ENCODE measurements at places on chromosomes 6 and 20.

DNA sequence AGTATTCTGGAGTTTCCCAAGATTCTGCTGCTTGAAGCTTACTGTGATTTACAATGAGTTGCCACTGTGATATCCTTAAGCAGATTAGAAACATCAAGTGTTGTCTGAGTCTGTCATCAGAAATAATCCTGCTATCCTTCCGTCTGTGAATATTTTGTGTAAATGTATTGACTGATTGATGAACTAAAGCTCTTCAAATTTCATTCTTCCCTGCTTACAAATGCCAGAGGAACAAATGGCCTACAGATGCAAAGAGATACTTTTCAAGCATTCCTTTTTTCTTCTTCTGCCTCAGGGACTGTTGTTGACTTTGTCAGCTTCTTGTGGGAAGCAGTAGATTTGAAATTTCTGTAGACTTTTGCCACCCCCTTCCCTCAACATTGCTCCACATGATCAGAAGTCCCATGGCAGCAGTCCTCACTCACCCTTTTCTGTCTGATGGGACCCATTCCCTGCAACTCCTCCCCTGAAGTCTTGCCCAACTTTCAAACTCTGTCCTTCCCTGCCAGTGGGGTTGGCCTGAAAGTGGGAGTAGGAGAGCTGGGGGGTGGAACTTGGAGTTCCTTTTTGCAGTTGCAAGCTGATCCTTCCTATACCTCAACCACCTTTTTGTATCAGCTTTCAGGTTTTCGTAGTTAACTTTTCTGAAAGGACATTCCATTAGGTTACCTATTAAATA lies 38.5 kb upstream of the MLIP start:
- DNase-seq, result no peak

GRCh38 chr6:6972456-6972855 lies 135.3 kb upstream of the RREB1 start:
- DNase-seq, result no peak

GRCh38 chr6:17397764-17398194 lies 4.4 kb downstream of the CAP2 start:
- no peak for DNase-seq

DNA sequence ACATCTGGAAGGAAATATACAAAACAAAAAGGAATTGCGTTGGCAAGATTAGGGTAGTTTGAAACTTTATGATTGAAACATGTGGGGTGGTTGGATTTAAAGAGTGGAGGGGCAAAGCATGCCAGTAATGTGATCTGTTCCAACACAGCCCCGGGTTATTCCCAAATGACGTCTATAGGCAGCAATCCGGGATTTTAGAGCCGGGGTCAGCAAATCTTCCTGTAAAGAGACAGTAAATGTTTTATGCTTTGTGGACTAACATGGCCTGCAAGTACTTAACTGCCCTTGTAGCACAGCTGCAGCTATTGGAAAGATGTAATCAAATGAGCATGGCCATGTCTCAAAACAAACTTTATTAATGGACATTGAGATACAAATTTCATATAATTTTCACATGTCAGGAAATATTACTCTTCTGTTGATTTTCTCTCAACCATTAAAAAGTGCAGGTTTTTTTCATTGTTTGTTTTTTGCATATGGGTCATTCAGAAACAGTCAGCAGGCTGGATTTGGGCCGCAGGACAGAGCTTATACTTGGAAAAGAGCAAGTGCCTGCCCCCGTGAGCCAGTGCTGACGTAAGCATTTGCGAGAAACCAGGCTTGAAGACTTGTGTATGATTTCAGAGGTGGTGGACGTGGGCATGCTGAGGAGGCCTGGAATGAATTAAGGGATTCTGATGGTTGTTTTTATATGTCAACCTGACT lies 136.5 kb downstream of the DOK5 start:
- no peak for DNase-seq

- DNase-seq, result no peak
Observed at GRCh38 chr6:118844915-118845314, 49.0 kb upstream of the ASF1A start.

DNA sequence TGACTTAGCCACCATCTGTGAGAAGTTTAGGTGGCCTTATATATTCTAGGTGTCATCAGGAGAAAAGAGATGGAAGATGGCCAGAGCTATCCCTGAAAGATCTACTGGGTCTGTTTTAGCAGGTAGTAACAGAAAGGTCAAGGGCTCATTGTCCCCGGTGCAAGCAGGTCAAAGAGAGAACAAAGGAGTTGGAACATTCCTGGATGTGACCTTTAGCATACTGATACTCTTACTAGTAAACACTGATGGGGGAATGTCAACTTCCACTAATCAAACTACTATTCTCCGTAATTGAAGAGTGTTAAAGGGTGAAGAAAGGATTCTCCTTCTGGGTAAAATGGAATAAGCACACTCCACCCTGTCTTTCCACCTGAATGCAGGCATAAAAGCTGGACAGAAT lies 4.0 kb upstream of the MCUR1 start:
- no peak for DNase-seq

GRCh38 chr6:166855416-166855815 lies 100.9 kb downstream of the RNASET2 start:
- no peak for DNase-seq

GRCh38 chr6:11911538-11911937 lies 100.6 kb upstream of the HIVEP1 start:
- no peak for DNase-seq

DNA sequence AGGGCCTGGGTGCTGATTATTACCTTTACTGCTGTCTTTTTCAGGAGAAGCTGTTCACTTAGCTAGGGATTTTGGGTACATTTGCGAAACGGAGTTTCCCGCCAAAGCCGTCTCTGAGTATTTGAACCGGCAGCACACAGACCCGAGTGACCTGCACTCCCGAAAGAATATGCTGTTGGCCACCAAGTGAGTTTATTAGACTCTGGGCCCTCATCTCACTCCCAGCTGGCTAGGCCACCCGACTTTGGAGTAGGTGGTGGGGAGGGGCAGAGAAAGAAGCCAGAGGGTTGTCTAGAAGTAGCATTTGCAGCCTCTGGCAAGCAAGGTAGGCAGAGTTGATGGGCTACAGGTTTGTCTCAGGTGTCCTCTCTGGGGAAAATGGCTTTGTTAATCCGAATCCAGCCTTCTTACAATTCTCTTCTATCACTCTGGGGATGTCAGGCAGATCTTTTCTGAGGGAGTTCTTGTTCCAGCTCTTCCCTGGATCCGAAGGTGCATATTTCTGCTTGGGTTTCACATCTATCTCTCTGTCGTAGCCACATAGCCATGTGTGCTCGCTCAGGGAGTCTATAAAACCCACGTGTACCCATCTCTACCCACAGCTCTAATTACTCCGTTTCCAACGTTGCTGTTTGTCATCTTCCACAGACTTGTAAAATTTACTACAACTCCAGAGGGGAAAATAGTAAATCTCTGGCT lies 21.6 kb downstream of the TFAP2B start:
- DNase-seq, result no peak

DNA sequence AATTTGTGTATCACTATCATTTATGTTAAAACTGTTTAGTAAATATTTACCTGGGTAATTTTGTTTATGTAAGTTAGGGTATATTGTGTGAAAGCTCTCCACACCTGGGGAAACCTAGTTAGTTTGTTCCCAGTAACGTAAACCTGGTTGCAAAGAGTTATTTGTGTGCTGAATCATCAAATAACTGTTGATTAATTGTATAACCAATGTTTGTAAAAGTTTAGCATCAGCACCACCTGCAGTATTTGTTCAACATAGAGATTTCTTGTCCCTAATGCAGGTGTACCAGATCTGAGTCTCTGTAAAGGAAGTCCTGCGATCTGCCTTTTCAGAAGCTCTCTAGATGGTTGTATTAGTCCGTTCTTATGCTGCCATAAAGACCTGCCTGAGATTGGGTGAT lies 440.4 kb downstream of the COL12A1 start:
- DNase-seq, result no peak

- no peak for DNase-seq
Observed at GRCh38 chr6:1669996-1670395, 60.3 kb downstream of the FOXC1 start.

DNA sequence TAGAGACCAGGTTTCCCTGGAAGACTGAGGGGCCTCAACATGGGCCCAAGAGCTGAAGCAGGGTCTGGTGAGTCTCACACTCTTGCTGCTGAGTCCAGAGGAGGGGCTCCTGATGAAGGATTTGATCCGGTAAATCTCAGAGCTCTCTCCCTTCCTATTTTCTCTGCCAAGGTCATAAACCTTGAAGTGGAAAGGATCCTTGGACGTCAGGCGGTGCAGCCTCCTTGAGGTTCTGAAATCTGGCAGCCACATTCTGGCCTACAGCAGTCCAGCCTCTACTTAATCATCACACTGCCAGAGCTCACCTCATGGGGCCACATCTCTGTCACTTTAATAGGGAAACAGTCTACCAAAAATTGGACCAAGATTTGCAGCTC lies 24.0 kb downstream of the ACSS1 start:
- no peak for DNase-seq

- no peak for DNase-seq
Observed at GRCh38 chr20:50983321-50983720, 24.7 kb downstream of the MOCS3 start.

DNA sequence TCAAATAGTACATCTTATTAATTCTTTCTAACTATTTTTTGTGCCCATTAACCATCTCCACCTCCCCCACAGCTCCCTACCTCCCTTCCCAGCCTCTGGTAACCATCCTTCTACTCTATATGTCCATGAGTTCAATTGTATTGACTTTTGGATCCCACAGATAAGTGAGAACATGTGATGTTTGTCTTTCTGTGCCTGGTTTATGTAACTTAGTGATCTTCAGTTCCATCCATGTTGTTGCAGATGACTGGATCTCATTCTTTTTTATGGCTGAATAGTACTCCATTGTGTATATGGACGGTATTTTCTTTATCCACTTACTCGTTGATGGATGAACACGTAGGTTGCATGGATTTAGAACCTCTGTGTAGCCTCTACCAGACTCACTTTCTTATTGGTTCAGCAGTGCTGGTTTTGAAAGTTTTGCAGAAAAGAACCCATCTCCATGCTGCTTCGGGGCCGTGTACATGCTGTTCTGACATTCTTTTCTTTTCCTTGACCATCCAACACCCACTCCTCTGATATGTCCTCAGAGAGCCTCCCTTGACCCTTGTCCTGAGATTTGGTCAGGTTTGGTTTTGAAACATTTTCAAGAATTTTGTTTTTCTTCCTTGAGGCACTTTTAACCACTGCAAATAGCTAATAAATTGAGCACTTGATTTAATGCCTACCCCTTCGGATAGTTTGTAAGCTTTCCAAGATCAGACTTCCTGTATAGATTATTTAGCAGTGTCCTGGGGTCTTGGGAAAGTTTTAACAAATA lies 231.2 kb upstream of the ZFP64 start:
- no peak for DNase-seq

- no peak for DNase-seq
Observed at GRCh38 chr6:134421501-134421900, 103.6 kb upstream of the SGK1 start.

GRCh38 chr6:53290537-53291510 lies 57.9 kb downstream of the ELOVL5 start:
- no peak for DNase-seq

DNA sequence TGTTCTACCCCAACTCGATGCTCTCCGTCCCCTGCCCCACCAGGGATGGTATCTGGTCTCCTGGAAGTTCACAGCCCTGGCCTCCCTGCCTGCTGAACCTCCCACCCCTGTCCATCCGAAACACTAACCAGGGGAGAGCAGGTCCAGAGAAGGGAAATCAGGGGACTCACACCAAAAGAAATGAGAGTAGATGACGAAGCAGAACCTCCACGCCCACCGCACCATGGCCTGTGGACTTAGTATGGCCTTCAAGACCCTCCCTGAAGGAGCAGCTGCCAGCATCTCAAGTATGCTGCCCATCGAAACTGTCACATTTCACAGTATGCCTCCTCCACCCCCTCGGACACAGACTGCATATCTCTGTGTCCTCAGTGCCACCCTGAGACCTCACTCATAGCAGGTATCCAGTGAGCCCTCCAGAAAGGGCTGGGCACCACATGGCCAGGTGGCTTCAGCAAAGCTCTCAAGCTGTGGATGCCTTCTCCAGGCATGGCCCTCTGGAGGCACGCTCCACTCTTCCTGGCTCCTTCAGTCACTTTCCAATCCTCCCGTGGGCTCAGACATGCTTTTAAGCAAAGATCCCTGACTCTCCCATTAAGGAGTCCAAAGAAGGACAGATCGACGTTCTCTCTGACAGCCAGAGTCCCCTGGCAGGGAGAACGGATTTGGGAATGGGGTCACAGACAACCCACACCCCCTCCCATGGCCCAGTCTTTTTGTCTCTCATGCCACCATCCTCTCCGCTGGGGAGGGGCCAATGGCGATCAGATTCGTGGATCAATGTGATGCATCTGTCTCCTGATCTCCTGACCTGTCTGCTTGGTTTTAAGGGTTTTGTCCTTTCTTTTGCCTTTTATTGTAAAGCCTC lies 158.4 kb downstream of the ANKRD60 start:
- peak; percentile 15 for DNase-seq

- DNase-seq, result no peak
Observed at GRCh38 chr6:54299542-54300269, 8.5 kb upstream of the TINAG start.

- DNase-seq, result no peak
Observed at GRCh38 chr20:15346657-15347280, 1009.4 kb upstream of the FLRT3 start.

- DNase-seq, result no peak
Observed at GRCh38 chr6:88919032-88919431, 44.4 kb downstream of the RNGTT start.

- DNase-seq, result no peak
Observed at GRCh38 chr6:57262488-57262887, 40.4 kb upstream of the RAB23 start.

DNA sequence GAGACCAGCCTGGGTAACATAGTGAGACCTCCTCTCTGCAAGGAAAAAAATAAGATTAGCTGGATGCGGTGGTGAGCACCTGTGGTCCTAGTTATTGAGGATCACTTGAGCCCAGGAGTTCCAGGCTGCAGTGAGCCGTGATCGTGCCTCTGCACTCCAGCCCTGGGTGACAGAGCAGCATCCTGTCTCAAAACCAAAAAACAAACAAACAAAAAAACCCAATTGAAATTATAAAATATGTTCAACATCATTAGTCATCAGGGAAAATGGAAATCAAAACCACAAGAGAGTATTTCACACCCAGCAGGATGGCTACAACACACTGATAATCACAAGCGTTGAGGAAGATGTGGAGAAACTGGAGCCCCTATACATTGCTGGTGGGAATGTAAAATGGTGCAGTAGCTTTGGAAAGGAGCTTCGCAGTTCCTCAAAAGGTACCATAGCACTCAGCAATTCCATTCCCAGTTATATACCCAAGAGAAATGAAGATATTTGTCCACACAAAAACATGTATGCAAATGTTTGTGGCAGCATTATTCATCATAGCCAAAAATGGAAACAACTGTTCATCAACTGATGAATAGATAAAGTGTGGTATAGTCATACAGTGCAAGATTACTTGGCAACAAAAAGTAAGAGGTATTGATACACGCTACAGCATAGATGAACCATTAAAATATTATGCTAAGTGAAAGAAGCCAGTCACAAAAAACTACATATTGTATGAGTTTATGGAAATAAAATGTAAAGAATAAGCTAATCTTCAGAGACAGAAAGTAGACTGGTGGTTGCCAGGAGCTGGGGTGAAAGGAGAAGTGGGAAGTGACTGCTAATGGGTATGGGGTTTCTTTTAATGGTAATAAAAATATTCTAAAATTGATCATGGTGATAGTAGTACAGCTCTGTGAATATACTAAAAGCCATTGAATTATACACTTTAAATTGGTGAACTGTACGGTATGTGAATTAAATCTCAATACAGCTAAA lies 38.7 kb upstream of the RIPOR2 start:
- no peak for DNase-seq

- no peak for DNase-seq
Observed at GRCh38 chr20:43558412-43559146, at the start of gene SGK2. Gene SGK2 (plus strand): TSS chr20:43559027. CDS start chr20:43566496, 7,469 bp downstream.

- no peak for DNase-seq
Observed at GRCh38 chr6:154916857-154917256, 78.3 kb upstream of the TIAM2 start.

- no peak for DNase-seq
Observed at GRCh38 chr6:161161889-161162624, 111.8 kb downstream of the AGPAT4 start.

Data from activated CD8-positive, alpha-beta memory T cell treated with anti-CD3 and anti-CD28 coated beads, Interleukin-2, amount 50 U/mL, for 48 hours (primary cell).